ENCODE measurements at places on chromosomes 5 and 9.

- DNase-seq, result no peak
These were observed 63.0 kb downstream of the NR6A1 start for GRCh38 chr9:124708074-124708473.

GRCh38 chr5:127705120-127705892, 2.1 kb downstream of the CCDC192 start:
- DNase-seq, result peak; percentile 22

DNA sequence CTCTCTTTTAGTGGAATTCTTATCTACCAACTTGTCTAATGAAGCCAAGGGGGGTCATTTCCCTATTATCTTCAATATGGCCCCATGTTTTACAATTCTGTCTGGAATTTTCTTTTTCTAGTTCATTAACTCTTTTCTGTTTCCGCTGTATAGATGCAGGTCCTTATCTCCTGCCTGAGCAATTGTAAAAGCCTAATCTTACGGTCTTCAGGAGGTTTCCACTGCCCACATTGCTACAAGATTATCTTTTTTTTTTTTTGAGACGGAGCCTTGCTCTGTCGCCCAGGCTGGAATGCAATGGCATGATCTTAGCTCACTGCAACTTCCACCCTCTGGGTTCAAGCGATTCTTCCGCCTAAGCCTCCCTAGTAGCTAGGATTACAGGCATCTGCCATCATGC, 132.3 kb downstream of the UNC13B start:
- DNase-seq, result no peak

DNA sequence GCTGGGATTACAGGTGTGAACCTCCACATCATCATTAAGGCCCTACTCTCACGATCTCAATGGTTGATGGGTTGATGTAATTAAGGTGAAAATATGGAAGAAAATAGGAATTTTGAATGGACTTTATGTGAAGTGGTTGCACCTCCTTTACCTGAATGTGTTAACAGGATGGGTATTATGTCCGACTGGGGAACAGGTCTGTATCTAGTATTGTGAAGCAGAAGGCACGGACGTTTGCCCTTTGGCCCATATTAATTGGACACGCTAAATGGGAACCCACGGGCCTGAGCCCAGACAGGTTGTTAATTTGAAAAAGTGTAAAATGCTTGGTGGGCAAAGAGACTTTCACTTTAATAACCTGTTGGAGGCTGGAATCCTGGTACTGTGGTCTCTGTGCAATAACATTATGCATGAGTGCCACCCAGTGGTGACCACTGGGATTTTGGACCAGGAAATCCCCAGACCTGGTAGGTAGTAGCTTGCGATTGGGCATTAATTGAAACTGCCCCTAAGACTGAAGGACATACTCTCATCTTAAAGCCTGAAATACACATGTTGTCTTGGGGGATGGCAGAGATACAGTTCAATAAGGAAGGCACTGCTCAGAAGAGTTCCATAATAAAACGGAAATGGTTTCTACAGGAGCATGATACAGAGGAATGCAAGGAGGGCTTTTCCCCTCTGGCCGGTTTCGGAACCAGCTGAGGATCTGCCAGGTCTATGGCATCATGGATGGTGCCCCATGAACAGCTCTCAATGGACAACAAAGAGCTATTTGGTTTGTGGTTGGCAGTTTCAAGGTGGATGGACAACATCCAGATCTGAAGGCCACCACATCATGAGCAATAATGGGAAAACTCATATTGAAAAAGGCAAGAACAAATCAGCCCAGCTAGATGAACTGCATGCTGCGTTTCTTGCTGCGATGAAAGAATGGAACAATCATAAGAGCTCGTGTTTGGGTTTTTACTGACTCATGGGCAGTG, 26.2 kb upstream of the BICD2 start:
- DNase-seq, result peak; percentile 75

DNA sequence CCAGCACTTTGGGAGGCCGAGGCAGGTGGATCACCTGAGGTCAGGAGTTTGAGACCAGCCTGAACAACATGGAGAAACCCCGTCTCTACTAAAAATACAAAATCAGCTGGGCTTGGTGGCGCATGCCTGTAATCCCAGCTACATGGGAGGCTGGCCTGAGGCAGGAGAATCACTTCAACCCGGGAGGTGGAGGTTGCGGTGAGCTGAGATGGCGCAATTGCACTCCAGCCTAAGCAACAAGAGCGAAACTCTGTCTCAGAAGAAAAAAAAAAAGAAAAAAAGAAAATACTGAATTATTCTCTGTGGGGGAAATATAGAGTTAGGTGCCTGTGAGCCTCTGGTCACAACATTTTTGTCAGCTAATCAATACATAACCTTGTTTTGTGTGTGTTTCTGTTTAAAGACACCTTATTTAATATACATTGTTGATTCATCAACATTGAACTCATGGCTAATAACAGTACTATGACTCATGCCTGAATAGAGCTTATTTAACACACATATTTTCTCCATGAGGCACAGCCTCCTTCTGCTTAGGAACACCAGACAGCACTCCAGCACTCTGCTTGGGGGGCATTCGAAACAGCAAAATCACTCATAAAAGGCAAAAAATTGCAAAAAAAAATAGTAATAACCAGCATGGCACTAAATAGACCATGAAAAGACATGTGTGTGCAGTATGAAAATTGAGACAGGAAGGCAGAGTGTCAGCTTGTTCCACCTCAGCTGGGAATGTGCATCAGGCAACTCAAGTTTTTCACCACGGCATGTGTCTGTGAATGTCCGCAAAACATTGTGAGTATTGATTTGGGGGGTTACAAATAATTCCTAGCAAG, at the start of gene IL31RA:
Gene IL31RA, plus strand, starts transcription at position 519 of the 836 bp plus-strand sequence. Its CDS starts 214 bp downstream, at position 733.
- peak; percentile 45 for DNase-seq

DNA sequence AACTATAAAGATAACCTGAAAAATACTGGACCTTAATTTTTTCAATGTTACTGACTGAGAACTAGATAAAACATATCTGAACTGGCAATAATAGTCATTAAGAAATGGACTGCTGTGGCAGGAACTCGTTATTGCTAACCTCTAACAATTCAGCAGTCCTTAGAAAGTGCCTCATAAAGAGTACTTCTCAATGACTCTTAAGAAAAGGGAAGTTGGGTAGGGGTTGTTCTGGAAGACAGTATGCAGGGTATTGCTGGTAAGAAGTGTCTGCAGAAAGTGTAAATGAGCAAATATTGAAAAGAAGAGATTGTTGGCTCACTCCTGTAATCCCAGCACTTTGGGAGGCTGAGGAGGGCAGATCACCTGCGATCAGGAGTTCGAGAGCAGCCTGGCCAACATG, 27.9 kb downstream of the FOXD1 start:
- no peak for DNase-seq

DNA sequence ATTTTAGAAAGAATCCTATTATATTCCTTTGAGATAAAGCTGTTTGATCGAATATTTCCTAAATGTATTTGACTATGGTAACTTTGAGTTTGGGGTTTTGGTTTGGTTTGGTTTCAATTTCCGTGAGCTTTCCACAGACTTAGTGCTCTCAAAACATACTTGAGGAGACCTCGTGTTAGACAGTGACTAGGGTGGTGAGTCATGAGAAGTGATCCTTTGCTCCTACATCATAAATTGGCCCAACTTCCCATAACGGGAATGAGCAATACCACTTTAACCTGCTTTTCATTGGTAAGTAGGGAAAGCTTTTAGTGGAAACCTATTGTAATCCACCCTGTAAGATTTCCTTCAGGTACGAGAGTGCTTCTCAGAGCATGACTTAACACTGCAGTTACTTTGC, 3.8 kb upstream of the RASEF start:
- DNase-seq, result no peak

- no peak for DNase-seq
These were observed 706.3 kb upstream of the WWC1 start for GRCh38 chr5:167585184-167585583.

DNA sequence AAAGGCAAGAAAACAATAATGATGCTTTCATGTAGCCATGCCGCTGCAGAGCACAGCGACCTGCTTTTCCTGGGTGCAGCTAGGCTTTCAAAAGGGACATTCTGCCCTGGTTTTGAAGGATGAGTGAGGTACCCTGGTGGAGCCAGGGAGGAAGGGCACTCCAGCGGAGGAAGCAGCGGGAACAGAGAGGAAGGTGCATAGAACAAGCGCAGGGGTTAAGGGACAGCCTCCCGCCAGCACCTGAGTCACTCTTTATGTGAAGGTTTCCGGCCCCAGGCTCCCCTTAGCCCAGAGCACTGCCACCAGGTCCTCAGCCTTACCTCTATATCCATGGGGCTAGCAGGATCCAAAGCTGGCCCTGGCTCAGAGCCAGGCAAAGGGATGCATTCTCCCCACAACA, 221.1 kb downstream of the CDK5RAP2 start:
- no peak for DNase-seq

- DNase-seq, result no peak
These were observed 23.4 kb downstream of the SH3TC2 start for GRCh38 chr5:149039506-149039905.

DNA sequence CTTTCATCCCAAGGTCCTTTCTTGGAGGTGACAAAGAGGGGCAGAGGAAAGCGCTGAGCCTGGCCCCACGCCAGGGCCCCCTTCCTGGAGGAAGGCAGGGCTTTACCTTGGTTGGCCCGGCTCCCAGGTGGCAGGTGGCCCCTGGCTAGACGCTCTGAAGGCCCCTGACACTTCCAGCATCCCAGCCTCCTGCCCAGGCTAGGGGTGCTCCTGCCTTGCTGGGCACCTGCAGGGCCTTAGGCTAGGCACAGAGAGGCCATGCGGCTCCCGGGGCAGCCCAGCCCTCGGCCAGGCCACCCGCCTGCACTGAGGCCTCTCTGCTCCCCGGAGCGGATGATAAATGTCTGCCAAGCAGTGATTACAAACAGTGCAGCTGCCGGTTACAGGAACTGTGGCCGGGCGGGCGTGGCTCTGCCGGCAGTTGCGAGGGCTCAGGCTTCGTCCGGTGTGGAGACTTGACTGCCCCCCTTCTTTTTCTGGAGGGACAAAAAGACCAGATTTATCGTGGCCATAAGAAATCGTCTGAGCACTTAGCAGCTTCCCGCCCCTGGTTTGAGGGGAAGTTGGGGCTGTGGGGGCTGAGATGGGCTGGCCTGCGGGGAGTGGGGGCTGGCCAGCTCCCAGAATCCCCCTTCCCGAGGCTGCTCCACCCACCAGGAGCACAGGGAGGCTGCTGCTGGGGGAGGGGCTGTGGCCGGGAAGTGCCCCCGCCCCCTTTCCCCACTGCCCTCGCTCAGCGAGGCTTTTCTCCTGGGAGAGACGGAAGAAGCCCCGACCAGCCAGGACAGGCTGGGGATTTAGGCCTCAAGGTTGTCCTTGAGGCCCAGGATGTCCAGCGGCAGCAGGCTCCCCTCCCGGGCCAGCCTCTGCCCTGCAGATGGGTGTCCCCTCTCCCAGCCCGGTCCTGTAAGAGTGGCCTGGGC, 31.6 kb upstream of the UBAC1 start:
- peak; percentile 37 for DNase-seq

GRCh38 chr9:136860933-136861873, 4.9 kb downstream of the EDF1 start:
- no peak for DNase-seq
